ENCODE measurements at places on chromosomes 13 and 19.

DNA sequence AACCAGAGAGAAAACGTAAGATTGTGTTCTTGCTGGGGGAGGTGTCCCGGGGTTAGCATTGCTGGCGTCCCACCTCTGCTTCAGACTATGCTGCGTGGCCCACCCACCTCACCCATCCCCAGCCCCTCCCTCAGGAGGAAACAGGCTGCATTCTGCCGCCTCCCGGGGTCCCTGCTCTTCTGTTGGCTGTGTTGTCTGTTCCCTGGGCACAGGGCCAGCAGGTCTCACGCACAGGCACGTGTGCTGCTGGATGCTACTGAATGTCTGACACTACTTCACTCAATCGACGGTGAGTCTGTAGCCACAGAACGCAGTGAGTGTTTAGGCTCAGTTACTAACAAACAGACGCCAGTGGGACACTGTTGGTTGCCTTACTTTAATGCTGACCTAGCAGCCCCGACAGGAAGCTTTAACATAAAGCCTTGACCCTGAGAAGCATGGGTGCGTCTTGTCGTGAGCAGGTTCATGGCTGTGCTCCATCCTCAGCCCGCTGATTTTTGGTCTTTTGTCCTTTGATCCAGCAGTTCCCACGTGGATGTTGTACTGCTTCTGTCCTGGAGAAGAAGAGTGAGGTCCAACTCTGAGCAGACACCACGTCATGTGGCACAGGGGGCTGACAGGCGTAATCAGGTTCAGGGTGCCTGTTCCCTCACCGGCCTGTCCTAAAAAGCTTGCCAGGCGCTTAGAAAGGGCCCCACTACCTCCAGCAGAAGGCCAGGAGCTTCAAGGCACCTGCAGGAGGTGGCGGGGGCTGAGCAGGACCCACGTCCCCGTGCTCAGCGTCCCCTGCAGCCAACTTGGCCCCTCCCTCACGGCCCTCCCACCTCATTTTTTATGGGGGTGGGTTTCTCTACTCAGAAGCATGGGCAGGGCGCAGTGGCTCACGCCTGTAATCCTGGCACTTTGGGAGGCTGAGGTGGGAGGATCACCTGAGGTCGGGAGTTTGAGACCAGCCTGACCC lies 26.0 kb downstream of the NAXD start:
- DNase-seq, result no peak

- DNase-seq, result no peak
These were observed 39.0 kb downstream of the ADPRHL1 start for GRCh38 chr13:113414335-113414734.

GRCh38 chr13:85755123-85755522 lies 44.1 kb downstream of the SLITRK6 start:
- DNase-seq, result no peak

DNA sequence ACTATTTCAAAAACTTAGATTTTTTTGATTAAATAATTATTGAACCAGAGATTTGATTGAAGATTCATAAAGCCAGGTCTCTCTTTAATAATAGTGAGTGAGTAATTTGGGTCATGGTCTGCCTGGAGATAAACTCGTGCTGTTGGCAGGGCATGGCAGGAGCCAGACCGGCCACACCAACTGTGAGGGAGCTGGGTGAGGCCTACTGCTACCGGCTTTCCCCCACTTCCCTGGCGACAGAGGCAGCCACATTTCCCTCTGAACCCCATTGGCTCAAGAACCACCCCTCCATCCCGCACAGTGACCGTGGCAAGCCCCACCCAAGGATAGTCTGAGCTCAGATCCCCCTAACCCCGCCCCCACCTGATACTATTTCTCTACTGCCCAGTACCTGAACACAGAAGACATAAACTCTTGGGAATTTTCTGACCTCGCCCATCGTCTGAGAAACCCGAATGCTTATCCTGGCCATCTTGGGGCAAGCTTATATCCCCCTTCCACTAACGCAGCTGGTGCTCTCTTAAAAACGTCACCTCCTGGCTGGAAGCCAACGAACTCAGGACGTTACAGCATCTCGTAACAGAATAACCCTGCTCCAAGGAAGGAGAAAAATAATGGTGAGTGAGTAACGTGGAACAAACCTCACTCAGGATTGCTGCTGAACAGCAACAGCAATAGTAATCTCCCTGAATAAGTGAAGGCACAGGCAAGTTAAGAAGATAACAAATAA lies 627.6 kb upstream of the PCDH9 start:
- no peak for DNase-seq

- no peak for DNase-seq
These were observed 4.1 kb downstream of the NDUFA3 start for GRCh38 chr19:54106716-54107115.

DNA sequence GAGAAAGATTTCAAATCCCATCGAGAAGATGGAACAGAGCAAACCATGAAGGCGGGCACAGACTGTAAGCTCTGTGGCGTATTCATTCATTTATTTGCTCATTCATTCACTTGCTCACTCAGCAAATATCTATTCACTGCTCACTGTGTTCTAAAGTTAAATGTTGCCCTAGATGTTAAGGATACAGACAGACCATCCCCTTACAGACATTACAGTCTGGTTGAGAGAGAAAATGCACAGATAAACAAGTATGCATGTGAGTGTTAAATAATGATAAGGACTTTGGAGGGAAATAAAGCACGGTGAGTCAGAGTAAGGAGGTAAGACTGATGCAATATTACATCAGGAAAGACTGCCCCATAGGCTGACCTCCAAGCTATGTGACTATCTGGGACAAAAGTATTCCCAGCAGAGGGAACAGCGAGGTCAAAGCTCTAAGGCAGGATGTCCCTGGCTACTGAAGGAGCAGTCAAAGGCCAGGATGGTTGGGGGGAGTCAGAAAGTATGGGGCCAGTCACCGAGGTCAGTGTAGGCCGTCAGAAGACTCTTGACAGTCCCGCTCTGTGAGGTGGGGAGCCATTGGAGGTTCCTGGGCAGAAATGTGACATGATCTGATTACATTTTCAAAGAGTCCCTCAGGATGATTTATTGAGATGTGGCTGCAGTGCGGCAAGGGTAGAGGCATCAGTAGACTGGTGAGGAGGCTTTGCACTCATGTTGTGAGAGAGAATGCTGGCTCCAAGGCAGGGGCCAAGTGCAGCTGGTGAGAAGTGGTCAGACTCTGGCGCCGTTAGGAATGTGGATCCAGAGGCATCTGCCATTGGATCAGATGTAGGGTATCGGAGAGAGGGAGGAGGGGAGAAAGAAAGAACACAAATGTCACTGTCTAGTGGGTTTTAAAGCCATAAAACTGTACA lies 37.9 kb downstream of the MBNL2 start:
- no peak for DNase-seq

- DNase-seq, result no peak
These were observed 131.2 kb downstream of the IRS2 start for GRCh38 chr13:109655206-109655600.

- peak; percentile 94 for DNase-seq
These were observed at the start of gene FCHO1 for GRCh38 chr19:17751103-17751911. Gene FCHO1, plus strand, starts transcription at chr19:17751477. Its CDS starts 3,688 bp downstream, at chr19:17755165.

GRCh38 chr19:42629191-42629590 lies 34.5 kb upstream of the CEACAM8 start:
- no peak for DNase-seq

DNA sequence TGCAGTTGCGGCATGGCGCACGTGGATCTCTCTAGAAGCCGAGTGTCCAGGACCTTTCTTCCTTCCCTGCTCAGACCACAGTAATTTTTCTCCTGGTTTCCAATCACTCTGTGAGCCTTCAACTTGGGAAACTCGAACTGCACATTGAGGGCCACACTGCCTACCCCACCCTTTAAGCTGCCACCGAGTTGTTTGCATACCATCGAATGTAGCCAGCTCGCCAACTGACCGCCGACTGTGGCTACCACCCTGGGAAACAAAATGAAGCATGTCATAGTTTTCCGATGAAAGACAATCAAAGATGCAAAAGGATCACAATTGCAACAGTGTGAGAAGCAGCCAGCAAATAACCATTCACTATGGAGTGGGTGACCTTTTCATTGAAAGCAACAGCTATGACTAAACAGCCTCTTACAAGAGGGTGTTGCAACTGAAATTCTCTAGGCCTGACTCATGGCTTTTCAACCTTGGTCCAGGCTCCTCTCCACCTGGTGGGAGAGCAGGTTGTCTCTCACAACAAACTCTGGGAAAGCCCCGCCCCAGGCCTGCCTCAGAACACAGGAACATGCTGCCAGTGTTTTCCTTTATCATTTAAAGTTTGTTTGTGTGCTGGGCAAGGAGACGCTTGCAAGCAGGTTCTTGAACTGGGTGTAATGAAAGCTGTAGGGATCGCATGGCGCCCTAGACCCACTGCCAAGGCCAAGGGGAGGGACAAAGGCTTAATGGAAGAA lies 141.7 kb upstream of the SERP2 start:
- no peak for DNase-seq

GRCh38 chr19:42563352-42564210 lies 31.1 kb downstream of the CEACAM8 start:
- DNase-seq, result peak; percentile 76

DNA sequence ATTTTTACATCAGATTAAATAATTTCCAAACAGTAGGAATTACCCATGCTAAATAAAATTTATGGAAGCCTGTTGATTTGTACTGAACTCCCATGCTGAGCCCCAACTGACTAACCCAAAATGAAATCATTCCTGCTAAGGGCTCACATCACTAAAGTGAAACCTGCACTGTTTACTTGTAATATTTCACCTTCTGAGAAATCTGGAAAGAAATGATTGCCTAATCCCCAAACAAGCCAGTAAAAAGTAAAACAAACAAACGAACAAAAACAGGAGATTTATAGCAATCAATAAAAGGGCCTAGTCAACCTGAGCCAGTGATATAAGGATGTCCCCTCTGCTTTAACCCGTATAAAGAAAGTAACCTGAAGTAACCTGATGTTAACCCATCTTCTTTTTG lies 1599.8 kb downstream of the OLFM4 start:
- DNase-seq, result no peak

GRCh38 chr13:51681037-51681678 lies 96.9 kb downstream of the WDFY2 start:
- peak; percentile 30 for DNase-seq

- DNase-seq, result peak; percentile 44
These were observed 38.7 kb upstream of the ARHGEF7 start for GRCh38 chr13:111076155-111077013.

DNA sequence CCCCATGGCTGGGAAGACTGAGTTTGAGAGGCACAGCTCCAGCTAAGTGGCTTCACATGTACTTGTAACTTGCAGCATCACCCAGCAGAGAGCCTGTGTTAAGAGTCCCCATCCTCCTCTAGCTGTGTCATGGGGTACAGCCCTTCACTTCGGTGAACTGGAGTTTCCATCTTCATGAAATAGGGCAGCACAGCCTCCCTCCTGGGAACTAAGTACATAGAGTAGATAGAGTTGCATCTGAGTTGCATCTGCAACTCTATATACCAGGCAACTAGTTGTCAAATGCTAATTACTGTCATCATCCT lies 1.2 kb downstream of the PRDX2 start:
- no peak for DNase-seq

DNA sequence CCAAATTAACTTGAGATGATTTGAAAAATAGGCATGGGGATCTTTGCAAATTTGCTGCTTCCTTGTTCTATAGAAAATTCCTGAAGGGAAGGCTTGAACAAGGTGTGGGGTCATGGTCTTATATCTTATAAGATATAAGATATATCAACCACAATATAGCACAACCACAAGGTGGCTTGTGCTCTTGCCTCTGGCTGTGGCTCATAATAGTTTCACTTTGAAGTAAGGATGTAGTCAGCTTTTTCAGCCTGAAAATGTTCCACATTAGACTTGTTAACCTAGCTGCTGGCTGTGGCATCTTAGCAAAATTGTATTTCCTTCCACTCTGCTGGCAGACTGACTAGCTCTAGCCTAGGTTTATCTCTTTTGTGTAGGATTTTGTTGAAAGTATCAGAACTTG lies 169.7 kb downstream of the KLF5 start:
- DNase-seq, result no peak

GRCh38 chr13:82713687-82714405 lies 1168.4 kb downstream of the SLITRK1 start:
- no peak for DNase-seq

DNA sequence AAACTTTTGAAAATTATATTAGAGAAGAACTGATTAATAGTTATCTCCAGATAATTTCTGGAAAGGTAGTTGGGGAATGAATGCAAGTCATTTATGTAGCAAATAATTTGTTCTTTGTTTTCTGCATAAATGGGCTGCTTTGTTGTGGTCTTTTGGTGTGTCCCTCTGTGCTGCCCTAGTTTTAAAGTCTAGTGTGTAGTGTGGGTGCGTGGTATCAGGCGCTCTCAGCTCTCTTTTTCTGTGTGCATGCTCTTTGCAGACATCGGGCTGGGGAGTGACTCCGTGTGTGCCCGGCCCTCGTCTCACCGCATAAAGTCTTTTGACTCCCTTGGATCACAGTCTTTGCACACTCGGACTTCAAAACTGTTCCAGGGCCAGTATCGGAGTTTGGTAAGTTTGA lies 94.5 kb downstream of the ARHGEF7 start:
- no peak for DNase-seq

GRCh38 chr13:45490068-45490467 lies 25.3 kb downstream of the COG3 start:
- DNase-seq, result peak; percentile 57

DNA sequence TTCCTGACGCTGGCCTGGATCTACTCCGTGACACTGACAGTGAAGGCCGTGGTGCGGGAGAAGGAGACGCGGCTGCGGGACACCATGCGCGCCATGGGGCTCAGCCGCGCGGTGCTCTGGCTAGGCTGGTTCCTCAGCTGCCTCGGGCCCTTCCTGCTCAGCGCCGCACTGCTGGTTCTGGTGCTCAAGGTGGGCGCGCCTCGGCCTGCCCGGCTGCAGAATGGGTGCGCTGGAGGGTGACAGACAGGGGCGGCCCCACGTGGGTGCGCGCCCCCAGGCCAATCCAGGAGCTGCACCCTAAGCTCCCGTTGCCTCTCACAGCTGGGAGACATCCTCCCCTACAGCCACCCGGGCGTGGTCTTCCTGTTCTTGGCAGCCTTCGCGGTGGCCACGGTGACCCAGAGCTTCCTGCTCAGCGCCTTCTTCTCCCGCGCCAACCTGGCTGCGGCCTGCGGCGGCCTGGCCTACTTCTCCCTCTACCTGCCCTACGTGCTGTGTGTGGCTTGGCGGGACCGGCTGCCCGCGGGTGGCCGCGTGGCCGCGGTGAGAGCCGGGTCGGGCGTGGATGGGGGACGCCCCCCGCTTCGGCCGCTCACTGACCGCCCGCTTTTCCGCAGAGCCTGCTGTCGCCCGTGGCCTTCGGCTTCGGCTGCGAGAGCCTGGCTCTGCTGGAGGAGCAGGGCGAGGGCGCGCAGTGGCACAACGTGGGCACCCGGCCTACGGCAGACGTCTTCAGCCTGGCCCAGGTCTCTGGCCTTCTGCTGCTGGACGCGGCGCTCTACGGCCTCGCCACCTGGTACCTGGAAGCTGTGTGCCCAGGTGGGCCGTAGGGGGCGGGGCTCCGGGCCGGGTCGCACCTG lies 7.2 kb downstream of the ABCA7 start:
- DNase-seq, result no peak

GRCh38 chr19:50679177-50680125 lies 30.2 kb downstream of the C19orf81 start:
- peak; percentile 98 for DNase-seq

- DNase-seq, result peak; percentile 89
These were observed 687 bp downstream of the ILF3 start for GRCh38 chr19:10654610-10655456.

GRCh38 chr13:44697058-44697457 lies 120.9 kb upstream of the TSC22D1 start:
- DNase-seq, result no peak

GRCh38 chr13:27622881-27623280 lies 1.2 kb downstream of the POLR1D start:
- no peak for DNase-seq
